ENCODE measurements at places on chromosomes 5 and 9.

DNA sequence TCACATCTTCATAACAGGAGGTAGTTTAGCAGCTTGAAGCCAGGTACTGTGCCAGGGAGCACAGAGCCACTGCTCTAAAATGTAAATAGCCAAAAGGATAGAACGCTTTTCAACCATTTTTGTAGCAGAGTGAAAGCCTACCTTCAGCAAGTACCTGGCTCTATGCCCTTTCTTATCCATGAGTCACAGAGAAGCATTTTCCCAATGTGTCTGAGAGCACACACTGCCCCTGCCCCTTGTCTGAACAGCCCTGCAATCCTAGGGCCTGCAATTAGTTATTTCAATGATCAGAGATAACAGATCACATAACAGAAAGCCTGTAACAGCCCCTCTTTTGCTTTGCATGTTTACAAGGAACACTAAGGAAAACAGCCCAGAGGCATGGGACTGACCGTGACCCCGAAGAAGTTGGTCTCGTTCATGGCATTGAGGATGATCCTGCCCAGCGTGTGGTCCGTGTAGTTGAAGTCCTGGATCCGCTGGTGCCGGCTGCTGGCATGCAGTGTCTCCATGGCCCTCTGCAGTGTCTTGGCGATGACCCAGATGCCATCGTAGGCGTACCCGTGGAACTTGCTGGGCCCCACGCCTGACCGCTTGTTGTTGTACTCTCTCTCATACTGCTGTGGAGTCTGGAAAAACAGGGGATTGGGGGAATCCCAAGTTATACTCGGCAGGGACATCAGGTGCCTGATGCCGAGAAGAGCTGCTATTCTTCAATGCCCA lies 198.3 kb upstream of the TBC1D2 start:
- DNase-seq = no peak

GRCh38 chr5:138466900-138467710 lies 1.8 kb downstream of the EGR1 start:
- peak; percentile 18 for DNase-seq

- DNase-seq = no peak
These were observed 304.8 kb upstream of the TLE4 start for GRCh38 chr9:79266986-79267385.

GRCh38 chr9:89655990-89656657 lies 51.3 kb downstream of the GADD45G start:
- DNase-seq = no peak

DNA sequence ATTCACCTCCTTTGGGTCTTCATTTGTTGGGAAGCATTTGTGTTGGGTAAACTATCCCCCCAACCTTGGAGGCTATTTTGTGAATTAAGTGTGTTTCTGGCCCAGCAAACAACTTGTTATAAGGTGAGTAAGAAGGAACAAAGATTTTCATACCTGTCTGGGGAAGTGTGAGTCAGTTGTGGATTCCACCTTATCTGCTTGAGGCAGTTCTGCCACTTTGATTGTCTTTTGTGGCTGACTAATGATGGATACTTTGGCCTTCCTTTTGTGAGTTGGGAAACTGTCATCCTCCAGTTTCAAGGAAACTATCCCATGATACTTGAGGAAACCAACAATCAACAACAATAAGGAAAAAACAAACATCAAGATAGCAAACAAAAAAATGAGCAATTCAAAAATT lies 24.6 kb upstream of the CER1 start:
- no peak for DNase-seq

GRCh38 chr5:127170918-127171600 lies 97.8 kb upstream of the C5orf63 start:
- DNase-seq = no peak

Data from CD4-positive, CD25-positive, alpha-beta regulatory T cell (primary cell).